Osteoblast (primary cell): ENCODE measurements at places on chromosomes 6 and 20. TPM values are rescaled to one million over a fixed set of nuclear protein-coding genes. Genes with fewer than 3 reads are reported as not detected.

SLC18B1 gene
- total RNA-seq = 6.9 and 8.3 TPM in 2 replicates

- DNase-seq = no peak
Observed at GRCh38 chr20:59138114-59138748, 25.4 kb upstream of the ZNF831 start.

DNA sequence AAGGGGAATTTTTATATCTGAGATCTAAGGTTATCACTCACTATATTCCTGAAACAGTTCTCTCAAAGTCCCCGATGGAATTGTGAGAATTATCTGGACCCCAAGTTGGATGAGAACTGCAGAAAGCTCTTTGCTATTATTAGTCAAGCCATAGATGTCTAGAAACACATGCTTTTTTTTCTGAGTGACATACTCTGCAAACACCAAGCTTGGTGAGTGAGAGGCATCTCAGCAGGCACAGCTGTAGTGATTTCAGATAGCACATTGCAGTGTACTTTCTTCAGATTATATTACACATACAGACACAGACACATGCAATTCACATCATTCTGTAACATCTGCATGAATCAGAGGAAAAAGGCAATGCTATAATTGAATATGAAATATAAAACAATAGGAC lies 111.1 kb upstream of the UFL1 start:
- DNase-seq = no peak

GRCh38 chr6:51989789-51990188 lies 97.6 kb downstream of the PKHD1 start:
- no peak for DNase-seq

DNA sequence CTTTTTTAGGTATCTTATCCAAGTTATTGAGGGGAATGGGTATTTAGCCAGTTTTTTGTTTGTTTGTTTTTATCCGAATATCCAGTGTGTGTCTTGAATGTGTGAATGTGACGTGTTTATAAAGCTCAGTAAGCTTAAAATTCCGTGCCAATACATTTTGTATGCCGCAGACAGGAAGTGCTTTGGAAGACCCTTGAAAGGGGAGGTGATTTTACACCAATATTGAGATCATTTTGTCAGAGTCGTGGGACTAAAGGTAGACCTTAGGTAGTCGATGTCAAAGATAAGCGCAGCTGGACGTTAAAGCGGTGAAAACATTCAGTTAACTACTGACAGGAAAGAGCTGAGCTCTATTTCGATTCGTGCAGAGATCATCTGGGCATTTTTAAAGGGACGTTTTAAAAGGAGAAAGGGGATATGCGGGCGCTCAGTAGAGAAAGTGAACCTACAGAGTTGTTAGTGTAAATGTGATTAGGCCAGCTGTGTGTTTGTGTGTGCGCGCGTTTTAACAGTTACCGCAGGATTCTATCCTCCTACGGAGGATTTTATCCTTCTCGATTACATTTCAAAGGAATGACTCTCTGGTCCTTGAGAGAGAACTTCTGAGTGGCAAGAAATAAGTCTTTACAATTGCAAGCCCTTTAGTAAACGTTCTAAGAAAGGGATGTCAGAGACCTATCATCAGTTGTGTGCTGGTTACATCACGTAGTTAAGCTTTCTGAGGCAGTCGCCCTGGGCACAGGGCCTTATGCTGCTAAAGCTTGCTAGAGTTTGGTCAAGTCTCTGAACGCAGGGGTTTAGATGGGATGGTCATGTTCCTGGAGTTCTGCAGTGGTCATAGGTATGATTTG lies 625 bp upstream of the ECHDC1 start:
- peak; percentile 67 for DNase-seq

GRCh38 chr6:167420177-167420576 lies 95.3 kb downstream of the TTLL2 start:
- DNase-seq = no peak

DNA sequence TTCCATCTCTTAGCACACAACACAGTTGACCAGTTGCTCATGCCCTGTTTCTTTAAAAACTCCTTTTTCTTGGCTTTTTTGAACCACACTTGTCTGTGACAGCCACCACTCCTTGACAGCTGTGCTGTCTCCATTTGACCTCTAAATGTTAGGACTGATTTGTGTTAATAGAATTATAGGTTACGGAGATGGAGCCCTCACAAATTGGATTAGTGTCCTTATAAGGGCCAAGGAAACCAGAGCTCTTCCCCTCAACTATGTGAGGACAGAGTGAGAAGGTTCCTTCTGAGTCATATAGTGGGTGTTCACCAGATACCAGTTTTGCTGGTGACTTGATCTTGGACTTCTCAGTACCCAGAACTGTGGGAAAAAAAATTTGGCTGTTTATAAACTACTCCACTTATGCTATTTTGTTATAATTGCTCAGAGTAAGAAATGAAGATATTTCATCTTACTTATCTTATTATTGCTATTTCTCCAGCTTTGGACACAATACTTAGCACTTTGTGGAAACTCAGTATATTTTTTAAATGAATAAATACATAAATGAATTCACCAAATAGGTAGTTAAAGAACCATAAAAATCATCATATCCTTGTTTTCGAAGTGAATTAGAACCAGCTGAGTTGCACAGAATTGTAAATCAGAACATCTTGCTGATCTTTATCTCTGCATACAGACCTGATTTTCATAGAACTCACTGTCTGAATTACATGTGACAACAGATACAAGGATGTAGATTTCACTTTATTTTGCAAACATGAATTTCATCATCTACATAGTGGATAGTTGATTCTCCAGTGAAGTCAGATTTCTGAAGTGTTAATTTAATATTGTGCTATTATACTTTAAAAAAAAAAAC lies 598.5 kb upstream of the IRAK1BP1 start:
- no peak for DNase-seq

GRCh38 chr20:18034039-18034438 lies 23.7 kb downstream of the OVOL2 start:
- no peak for DNase-seq
